Stimulated activated CD4-positive, alpha-beta T cell treated with anti-CD3 and anti-CD28 coated beads, TNF-alpha, amount 100 ng/mL, for 1 hour (primary cell): ENCODE measurements at places on chromosomes 5 and 9.

- no peak for DNase-seq
These were observed 9.5 kb downstream of the GRK6 start for GRCh38 chr5:177435847-177436536.

- no peak for DNase-seq
These were observed 56.0 kb downstream of the PAPPA start for GRCh38 chr9:116209414-116210116.

GRCh38 chr5:73748510-73749400 lies 122.8 kb downstream of the ARHGEF28 start:
- no peak for DNase-seq

GRCh38 chr5:111374380-111374779 lies 138.0 kb downstream of the STARD4 start:
- no peak for DNase-seq

- no peak for DNase-seq
These were observed 45.5 kb downstream of the PUM3 start for GRCh38 chr9:2798423-2798822.

- no peak for DNase-seq
These were observed 494.6 kb downstream of the ARHGEF28 start for GRCh38 chr5:74120585-74120984.

GRCh38 chr5:150468206-150468605 lies 18.7 kb upstream of the RPS14 start:
- DNase-seq, result no peak

- DNase-seq, result no peak
These were observed 910.2 kb downstream of the TAF11L14 start for GRCh38 chr5:18544421-18544820.

GRCh38 chr5:155746367-155747038 lies 580.5 kb upstream of the SGCD start:
- no peak for DNase-seq

- DNase-seq, result no peak
These were observed 214.9 kb downstream of the PLK2 start for GRCh38 chr5:58244819-58245475.

DNA sequence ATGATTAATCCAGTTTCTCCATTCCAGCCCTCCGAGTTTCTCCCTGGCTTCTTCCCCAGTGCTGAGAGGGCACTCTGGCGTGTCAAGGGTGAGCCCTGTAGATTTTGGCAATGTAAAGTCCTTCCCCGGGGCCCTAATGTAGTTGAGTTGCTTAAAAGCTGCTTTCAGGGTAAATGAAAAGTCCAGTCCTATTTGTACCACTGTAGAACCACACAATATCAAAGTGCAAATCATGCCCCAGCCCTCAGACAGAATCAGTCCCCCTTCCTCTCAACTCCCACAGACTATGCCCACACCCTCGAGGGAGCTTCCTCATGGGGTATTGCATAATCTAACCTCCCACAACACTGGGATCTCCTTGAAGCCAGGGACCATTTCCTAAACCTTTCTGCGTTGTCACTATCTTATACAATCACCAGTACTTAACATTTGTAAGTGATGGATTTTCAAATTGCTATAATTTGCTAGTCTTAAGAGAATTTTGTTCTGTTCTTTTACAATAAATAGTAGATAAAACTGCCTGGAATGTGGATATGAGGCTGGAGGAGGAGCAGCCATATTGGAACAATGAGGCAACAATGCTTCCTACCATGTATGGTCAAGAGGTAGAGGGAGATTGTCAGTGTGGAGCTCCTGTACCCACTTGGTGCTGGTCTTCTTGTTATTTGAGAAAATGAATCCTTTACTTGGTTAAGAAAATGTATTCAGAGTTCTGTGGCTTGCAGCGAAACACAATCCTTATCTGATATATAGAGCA lies 34.4 kb downstream of the ZNF366 start:
- no peak for DNase-seq

DNA sequence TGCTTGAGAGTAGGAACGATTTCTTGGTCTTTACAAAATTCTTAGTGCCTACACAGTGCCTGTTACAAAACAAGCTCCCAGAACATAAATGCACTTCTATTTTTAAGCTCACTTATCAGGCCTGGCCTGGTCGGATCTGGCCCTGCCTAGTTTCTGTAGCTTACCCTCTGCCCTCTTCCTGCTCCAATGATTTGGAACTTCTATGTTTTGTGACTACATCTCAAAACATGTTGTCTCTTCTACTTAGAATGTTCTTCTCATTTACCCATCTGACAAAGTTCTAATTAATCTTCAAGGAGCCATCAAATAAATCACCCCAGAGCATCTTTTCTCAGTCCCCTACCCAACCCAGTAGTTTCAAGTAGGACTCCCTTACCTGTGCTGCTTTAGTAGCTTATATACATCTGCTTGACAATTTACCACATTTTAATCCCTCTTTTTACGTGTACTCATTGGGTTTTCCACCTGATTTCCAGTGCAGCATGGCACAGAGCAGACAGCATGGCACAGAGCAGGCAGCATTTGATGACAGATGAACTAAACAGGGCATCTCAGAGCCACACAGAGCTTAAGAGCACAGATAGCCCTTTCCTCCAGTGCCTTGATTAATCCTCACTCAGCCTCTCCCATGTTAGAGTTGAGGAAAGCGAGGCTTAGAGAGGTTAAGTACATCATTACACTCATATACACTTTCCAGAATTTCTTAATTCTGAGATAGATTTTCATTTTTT lies 171.9 kb downstream of the MAPKAP1 start:
- no peak for DNase-seq

- no peak for DNase-seq
These were observed 1.8 kb downstream of the MCTP1 start for GRCh38 chr5:95283022-95283615.

DNA sequence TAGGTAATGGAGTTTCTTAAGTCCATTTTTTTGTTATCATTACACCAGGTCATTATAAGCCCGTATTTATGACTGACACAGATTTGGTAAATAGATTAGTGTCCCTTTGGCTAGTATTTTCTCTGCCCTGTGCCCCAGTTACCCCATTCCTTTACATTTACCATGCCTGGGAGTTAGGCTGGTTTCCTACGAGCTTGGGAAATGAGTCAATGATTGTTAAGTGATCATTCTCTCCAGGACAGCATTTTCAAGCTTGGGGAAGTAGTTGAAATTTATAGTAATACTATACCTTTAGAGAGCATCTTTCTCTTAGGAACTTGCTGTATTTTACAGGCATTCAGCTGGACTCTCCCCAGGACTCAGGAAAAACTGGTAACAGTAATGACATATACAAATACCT lies 573.1 kb downstream of the TLE4 start:
- DNase-seq, result no peak

DNA sequence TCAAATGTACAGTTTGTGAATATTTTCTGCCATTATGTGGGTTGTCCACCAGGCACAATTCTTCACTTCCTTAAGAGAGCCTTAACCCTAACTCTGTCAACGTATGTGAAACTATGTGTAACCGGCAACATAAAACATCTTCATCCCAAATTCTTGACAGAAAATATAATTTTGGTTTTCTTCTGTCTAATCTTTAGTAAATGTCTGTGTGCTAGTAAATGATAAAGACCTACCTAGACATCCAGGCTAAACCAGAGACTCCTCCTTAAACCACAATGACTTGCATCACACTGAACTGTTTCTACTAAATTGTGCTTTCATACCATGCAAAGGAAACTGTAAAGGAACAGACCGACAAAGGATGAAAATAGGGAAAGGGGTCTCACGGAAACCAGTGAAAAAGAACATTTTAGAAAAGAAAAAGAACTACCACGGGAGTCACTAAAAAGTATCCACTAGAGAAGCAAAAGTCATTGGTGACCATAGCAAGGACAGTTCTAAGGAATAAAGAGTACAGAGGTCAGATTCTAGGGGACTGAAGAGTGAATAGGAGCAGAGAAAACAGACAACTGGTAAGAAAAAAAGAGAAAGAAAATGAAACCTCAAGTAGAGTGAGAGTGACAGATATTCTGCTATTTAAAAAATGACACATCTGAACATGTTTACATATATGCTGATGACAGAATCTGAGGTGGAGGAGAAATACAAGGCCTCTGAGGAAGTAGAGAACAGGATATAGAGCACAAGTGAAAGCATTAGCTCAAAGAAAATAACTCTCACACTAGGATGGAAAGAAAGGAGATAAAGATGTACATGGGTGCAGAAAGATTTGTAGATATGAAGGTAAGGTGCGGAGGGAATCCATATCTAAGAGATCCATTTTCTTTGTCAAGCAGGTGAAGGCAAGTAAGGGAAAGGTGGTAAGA lies 49.4 kb downstream of the FNIP1 start:
- no peak for DNase-seq

GRCh38 chr9:88197781-88198340 lies 59.6 kb upstream of the SPATA31C2 start:
- DNase-seq, result no peak
